ENCODE measurements at places on chromosomes 1 and 21.

- DNase-seq: no peak
Measured at GRCh38 chr1:232428786-232429530, 201.0 kb downstream of the SIPA1L2 start.

DNA sequence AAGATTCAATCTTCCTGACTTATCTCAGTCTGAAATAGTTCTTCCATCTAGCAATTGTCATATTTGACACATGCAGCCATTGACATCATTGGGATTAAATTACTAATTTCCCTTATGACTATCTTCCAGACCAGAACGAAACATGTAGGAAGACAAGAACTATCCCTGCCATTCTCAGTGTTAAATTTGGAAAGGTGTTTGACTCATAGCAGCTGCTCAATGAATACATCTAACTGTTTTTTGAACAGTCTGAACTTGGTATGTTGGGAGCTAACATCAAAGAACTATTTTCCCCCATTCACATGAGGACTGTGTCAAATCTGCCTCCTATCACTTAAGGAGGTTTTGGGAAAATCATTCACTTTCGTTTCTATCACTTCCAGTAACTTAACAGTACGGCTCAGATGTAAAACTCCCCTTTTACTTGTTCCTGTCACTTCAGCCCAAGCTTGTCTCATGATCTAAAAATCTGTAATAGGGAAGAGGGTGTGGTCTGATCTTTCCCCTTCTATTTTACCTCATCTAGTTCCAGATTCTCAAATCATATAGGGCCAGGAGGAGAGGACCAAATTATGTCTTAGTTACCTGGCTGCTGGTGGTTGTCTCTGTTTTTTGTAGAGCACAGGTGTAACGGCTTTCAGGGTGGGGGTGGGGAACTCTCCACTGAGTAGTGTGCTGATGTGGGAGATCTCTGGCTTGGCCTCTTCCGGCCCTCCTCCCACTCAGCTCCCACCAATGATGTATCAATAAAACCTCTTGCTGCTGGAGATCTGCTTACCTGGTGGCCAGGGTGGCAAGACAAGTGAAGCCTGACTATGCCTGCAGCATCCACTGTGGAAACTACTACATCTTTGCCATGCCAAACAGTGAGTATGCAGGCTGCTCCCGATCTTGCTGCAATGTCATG, 26.2 kb upstream of the SLAMF1 start:
- DNase-seq: no peak

- DNase-seq: no peak
Measured at GRCh38 chr1:247854899-247855545, 2.0 kb upstream of the TRIM58 start.

- DNase-seq: no peak
Measured at GRCh38 chr1:184194236-184194635, 142.7 kb downstream of the TSEN15 start.

GRCh38 chr1:193740762-193741161, 554.3 kb upstream of the B3GALT2 start:
- DNase-seq: no peak

GRCh38 chr1:165629848-165630628, 996 bp upstream of the MGST3 start:
- peak; percentile 0 for DNase-seq

DNA sequence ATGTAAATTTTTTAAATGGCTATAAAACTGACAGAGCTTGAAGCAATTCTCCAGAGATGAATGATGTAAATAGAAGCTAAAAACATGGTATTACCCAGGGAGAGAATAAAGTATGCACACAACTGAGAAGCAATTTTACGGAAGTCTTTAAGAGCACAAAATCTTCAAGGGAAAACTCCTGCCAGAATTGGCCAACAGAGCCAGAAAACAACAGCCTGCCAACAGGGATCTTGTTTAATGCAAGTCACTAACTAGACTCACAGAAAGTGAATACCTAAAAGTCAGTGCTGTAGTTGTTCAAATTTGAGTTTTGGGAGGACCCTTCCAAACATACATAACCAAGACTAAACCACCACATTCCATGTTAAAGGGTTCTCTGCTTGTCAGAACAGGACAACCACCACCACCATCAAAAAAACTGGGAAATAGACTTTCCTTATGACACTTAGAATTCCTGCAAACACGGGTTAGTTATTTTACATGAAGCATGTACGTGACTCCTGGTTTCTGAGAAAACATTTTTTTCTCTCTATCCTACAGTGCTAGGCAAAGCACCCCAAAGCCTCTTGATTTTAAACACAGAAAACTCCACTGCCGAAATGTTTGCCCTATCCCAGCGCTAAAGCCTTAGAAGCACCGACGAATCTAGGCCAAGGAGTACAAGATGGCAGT, 1.6 kb downstream of the EPS15 start:
- no peak for DNase-seq

- no peak for DNase-seq
Measured at GRCh38 chr21:27954543-27955165, 987.8 kb upstream of the ADAMTS5 start.

- no peak for DNase-seq
Measured at GRCh38 chr1:165885305-165885694, 57.9 kb downstream of the UCK2 start.

DNA sequence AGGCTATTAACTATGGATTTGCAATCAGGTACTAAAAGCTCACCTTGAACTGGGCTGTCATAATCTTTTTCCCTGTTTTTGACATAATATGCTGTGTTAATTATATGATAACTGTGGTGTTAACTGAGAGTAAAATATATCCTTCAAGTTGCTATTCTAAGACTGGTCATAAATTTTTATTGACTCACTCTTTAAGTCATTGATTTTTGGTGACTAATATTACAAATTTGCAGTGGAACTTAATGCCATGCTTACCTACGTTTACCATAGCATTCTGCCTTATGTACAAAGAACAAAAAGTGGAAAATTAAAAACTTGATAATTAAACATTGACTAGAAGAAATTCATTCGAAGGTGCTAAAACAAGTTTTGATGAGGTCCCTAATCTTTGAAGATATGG, 872.4 kb downstream of the BRINP3 start:
- DNase-seq: no peak
